ENCODE measurements at places on chromosomes 6 and 20. TPM values are rescaled to one million over a fixed set of nuclear protein-coding genes. Genes with fewer than 3 reads are reported as not detected.

DNA sequence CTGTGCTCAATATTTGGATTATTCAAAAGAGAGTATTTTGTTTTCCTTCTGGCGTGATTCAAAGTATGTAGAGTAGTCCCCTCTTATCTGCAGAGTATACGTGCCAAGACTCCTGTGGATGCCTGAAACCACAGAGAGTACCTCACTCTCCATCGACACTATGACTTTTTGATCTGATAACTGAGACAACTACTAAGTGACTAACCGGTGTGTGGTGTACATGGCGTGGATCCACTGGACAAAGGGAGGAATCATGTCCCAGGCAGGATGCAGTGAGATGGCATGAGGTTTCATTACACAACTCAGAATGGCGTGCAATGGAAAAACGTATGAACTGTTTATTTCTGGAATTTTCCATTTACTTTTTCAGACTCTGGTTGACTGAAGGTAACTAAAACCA lies 112.2 kb upstream of the PDE7B start:
- DNase-seq, result no peak

DNA sequence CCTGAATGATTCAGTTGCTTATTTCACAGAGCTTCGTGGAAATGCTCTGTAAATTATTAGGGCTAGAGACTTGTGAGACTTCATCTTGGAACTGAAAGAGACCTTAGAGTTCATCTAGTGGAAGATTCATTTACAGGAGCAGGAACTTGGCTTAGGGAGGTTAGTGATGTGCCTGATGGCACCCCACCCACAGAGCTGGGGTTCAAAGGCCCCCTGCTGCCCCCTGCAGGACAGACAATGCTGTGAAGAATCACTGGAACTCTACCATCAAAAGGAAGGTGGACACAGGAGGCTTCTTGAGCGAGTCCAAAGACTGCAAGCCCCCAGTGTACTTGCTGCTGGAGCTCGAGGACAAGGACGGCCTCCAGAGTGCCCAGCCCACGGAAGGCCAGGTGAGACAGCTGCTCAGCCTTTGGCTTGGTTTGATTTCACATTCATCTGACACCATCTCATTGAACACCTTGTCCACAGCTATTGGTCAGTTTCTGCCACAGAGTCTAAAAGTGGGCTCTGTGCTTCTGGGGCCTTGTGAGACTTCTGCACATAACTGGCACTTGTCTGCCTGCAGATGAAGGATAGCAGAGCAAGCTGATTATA lies 25.1 kb downstream of the MYBL2 start:
- peak; percentile 75 for DNase-seq

MUC22 gene
- not detected for total RNA-seq

DNA sequence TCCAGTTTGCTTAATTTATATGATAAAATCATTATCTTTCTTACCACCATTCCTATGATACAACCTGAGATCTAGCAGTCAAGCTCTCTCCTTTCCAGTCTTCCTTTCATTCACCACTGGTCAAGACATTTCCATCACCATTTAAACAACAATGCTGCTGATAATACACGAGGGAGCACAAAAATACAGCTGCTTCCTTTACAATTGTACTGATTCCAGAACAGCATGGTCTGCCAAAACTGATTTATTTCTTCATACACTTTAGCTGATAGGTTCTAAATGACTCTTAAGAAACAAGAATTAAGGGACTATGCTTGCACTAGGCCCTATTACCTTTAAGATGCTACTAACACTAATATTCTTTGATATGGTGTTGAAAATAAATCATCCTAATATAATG lies 65.0 kb downstream of the EPM2A start:
- no peak for DNase-seq

GRCh38 chr6:72365773-72366172 lies 256.1 kb upstream of the KCNQ5 start:
- no peak for DNase-seq

ADGB gene
- 0.72 TPM for total RNA-seq

Measured in colonic mucosa (tissue), 4 donors.